ENCODE measurements at places on chromosomes 2 and 18.

GRCh38 chr2:178666458-178666857 is 140.8 kb downstream of the TTN start:
- no peak for DNase-seq

- peak; percentile 70 for DNase-seq
Observed at GRCh38 chr2:238874330-238875050, 26.6 kb downstream of the TWIST2 start.

- DNase-seq, result peak; percentile 37
Observed at GRCh38 chr18:63379639-63379962, 12.6 kb upstream of the KDSR start.

DNA sequence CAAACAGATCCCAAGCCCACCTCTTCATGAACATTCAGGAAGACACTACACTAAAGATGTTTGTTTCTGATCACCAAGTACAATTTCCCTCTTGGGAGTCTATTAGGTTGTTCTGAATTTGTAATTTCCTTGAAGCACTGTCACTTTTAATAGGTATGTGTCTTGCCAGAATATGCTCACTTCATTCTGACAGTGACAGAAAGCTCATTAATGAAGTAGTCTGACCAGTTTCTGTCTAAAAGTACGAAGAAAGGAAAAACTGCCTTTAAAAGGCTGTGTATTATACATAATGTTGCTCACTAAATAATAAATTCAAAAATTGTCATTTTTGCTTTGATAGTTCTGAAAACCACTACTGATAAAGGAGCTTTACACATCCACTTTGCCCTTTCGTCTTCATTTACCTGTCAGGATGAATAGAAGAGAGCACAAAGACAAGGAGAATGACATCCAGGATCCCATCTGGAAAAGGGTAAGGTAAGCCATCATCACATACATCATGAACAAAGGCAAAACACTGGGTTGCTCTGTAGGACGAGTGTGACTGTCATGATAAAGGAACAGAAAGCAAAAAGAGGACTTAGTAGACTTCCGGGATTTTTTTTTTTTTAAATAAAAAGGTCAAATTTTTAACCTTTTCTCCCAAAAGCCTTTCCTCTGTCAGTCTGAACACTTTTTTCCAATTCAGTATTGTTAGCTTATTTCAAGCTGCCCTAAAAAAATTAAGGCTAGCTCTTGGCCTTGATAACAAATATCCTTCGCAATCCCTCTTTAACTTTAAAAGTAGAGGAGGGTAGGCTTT is 103.4 kb downstream of the METTL8 start:
- no peak for DNase-seq

- peak; percentile 53 for DNase-seq
Observed at GRCh38 chr2:19900931-19901441, 797 bp downstream of the TTC32 start.

DNA sequence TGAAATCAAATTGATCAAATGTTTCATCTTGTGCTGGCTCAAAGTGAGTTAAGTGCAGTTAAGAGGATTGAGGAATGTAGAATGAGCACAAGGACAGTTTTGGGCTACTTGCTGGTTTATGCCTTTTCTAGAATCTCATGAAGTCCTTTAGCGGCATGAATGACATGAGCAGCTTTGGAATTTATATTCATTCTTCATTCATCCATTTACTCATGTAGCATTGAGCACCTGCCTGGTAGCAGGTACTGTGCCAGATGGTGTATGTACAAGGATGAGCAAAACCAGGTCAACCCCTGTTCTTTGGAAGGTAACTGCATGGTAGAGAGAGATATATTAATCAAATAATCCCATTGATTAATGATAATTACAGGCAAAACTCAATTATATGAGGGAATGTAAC is 1.2 kb downstream of the ICOS start:
- no peak for DNase-seq

DNA sequence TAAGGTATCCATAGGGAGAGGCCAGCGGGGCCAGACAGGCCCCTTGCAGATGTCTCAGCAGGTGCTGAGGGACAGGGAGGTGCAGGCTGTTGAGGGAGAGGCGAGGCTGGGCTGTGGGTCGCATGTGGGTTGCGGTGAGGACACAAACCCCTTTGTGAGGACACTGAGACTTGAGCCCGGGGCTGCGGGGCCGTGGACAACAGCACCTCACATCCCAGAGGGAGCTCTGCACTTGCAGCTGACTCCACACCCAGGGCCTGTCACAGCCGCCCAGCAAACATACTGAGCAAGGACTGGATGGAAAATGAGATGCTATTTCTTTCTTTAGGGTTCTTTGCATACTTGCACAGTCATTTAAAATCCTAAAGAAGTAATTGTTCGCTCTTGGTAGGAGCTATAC is 95.3 kb upstream of the NFATC1 start:
- no peak for DNase-seq

- DNase-seq, result no peak
Observed at GRCh38 chr2:6212491-6212890, 520.3 kb downstream of the SOX11 start.

DNA sequence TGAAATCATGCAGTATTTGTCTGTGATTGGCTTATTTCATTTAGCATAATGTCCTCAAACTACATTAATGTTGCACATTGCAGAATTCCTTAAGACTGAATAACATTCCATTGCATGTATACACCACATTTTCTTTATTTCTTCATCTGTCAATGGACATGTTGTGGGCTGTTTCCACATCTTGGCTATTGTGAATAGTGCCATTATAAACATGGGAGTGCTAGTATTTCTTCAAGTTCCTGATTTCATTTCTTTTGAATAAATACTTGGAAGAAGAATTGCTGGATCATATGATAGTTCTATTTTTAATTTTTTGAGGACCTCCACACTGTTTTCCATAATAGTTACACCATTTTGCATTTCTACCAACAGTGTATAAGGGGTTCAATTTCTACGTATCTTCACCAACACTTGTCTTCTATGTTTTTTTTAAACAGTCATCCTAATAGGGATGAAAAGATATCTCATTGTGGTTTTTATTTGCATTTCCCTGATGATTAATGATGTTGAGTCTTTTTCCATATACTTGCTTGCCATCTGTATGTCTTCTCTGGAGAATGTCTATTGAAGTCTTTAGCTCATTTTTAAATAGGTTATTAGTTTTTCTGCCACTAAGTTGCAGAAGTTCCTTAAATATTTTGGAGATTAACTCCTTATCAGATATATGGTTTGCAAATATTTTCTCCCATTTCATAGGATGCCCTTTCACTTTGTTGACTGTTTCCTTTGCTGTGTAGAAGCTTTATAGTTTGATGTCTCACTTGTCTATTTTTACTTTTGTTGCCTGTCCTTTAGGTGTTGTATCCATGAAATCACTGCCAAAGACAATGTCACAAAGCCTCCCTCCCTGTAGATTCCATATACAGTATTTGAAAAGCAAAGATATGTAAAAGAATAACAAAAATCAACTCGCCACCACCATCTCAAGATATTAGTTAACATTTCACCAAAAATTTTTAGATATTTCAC is 14.6 kb downstream of the FBXO11 start:
- DNase-seq, result peak; percentile 40

DNA sequence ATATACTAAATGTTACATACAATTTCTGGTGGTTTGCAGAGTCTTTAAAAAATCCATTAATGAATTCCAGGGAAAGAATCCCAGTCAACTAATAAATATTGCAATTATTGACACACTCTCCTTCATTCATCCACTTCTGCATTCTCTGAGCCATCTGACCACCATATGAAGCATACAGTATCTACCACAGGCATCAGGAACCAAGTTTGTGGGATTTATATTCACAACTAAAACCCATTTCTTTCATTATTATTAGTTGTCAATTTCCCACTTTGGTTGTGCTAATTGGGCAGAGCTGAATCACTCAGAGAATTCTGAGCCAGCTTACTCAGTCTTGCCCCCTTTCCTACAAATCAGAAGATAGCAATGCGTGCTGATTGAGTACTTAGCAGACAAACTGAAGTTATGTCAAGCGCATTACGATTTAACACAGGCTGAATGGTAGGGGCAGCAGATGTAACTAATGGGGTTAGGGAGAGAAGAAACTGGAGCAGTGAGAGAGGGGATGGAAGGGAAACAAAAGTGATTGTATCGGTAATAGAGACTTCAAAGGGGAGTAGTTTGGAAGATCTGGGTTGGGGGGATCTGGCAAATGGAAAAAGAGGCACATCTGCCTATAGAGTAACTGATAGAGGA is 52.3 kb downstream of the ZEB2 start:
- DNase-seq, result no peak

GRCh38 chr2:239942090-239942489 is 83.1 kb downstream of the NDUFA10 start:
- no peak for DNase-seq

GRCh38 chr2:27251766-27252165 is 11.1 kb downstream of the SLC30A3 start:
- no peak for DNase-seq

DNA sequence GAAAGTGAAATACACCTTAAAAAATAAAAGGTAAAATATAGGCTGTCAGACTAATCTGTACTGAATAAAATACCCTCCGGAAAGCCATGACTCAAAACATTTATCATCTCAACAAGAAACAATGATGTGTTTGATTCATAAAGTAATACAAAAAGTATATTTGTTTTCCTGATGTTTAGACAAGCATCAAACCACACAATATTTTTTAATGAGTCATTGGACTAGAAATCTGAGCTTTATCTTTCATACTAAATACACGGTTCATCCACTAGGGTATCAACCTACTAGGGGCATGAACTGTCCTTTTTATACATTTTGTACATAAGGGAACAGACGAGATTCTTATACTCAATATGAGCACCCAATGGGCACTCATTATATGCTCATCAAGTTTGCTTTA is 31.3 kb downstream of the CD226 start:
- DNase-seq, result no peak

DNA sequence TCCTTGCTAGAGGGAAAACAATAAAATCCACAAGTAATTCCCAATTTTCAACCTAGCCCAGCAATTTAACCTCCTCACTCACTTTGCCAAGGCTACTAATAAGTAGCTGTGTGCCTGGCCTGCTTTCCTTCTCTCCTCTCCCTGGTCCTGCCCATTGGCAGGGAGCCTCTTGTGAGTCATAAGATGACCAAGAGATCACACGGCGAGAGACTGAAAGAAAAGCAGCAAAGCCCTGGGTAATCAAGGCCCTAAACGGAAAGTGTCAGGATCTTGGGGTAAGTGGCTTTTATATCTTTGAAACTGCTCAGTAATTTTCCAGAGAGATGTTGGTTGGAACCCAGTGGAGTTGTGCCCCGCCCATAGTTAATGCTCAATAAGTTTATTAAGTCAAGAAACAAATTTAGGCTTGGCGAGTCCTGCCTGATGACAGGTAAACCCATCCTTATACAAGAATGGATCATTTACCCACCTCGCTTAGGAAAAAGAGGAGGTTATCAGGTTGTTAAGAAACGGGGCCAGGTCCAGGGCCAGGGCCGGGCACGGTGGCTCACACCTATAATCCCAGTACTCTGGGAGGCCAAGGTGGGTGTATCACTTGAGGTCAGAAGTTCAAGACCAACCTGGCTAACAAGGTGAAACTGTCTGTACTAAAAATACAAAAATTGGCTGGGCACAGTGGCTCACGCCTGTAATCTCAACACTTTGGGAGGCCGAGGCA is 10.0 kb upstream of the ADAM17 start:
- peak; percentile 98 for DNase-seq

- no peak for DNase-seq
Observed at GRCh38 chr2:54716375-54716774, 7.1 kb upstream of the EML6 start.

DNA sequence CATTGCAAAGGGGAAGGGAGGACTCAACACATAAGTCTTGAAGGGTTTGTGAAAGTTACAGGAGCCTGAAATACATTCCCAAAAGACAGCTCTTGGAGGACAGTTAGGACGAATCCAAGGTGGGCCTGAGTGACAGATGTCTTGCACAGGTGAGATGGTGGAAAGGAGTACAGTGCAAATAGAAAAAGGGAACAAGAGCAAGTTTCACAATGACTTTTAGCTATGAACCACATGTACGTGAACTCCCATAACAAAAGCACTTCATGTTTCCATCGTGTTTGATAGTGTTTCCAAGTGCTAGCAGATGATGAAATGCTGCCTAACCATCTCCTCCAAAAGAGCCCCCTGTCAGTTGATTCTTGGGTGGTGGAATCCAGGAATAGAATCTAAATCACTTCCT is 1.8 kb downstream of the IL18RAP start:
- no peak for DNase-seq

- DNase-seq, result peak; percentile 67
Observed at GRCh38 chr2:25567406-25567805, 106.0 kb downstream of the DTNB start.

- DNase-seq, result no peak
Observed at GRCh38 chr18:48164116-48164515, 233.7 kb upstream of the SMAD2 start.

DNA sequence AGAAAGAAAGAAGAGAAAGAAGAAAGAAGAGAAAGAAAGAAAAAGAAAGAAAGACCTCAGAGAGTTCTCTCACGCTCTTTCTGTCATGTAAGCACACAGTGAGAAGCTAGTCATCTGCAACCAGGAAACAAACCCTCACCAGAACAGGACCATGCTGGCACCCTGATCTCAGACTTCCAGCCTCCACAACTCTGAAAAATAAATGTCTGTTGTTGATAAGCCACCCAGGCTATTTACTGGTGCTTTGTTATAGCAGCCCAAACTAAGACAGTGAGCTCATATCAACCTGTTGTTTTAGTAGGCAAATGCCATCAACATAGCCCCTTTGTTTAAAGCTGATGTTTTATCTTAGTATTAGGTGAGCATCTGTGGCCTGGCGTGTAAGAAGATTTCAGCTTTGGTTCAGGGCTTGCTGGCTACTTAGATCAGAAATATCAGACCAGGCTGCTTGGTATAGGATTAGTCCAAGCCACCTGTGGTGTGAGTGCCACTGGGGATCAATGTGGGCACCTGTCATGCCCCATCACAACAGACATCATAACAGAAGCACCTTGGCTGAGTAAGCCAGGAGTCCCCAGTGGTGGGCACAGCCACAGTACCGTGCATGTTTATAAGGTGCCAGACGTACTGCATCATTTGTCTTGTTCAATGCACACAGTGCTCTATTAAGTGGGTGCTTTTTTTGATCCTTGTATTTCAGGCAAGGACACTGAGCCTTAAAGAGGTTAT is 94.4 kb downstream of the LBH start:
- DNase-seq, result no peak

GRCh38 chr2:165536851-165537499 is 67.5 kb downstream of the CSRNP3 start:
- DNase-seq, result no peak

DNA sequence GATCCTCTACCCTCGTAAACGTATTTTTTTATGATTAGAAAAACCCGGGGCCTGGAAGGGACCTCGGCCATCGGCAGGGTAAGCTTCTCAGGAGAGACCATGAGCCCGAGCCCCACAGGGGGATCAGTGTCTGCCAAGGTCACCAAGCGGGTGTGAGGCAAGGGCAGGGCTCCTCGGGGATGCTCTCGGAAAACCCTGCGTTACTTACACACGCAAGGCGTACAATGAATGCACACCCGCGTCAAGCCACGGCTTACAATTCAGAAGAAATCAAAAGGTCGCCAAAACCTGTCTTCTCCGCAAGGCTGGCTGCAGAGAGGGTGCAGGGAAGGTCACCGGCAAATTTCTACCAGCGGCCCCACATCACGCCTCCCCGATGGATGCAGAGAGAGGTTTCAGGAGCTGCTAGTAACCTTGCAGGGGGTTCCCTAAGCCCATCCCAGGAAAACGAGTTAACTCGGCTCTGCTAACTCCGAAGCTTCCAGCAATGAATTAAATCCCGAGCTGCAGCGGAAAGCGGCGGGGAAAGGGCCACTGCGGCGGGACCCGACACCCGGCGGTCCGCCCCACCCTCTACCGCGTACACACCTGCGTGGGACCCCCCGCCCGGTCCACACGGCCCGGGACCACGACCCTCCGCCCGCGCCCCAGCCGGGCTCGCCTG is 638 bp downstream of the ST3GAL5 start:
- DNase-seq, result peak; percentile 53

GRCh38 chr2:44360749-44361329 is 455 bp downstream of the PREPL start:
- DNase-seq, result peak; percentile 61
